Renal pelvis (tissue), 12 donors: ENCODE measurements at places on chromosomes 6 and 20.

DNA sequence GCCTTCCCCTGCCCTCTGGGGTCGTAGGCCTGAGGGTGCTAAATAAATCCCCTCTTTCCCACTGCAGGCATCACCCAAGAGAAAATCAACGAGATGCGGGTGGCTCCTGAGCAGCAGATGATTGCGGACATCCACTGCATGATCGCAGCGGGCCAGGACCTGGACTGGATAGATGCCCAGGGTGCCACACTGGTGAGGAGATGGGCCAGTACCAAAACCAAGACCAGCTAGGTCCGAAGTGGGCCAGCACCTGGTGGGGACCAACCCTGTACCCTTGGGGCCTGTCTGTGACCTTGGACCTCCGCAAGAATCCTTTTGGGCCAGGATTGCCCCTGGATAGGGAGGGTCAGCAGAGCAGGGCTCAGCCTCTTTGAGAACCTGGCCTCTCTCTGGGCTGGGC is 23.6 kb upstream of the FAM83D start:
- DNase-seq, result no peak

DNA sequence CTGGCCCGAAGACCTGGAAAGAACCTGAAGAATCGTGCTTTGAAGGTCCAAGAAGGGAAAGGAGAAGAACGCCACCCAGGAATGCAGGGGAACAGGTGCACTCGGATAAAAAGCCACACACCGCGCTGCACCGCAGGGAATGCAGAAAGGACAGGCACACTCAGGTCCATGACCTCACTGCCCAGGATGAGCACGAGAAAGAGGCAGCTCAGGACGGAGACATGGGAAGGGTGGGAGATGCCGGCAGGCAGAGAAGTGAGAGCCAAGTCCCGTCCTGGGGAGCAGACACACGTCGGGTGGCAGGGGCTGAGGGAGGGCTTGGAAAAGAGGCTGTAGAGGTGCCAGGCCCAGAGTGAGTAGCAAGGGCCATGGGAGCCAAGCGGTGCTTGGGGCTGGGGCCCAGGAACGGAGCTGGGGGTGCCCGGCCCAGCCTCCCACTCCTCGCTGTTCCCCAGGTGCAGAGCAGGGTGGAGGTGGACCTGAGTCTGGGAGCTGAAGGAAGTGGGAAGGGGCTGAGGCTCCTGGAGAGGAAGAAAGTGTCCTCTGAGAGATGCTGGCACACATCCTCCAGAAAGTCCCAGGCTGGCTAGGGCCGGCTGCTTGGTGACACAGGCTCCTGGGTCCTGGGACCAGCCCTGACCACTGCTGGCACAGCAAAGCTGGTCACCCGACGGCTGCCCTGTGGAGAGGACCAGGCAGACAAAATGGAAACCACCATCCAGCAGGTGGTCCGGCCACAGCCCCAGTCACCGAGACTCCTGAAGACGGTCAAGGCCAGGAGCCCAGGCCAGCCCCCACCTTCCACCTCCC is 91.3 kb downstream of the PSMB1 start:
- DNase-seq, result no peak

- peak; percentile 57 for DNase-seq
Measured at GRCh38 chr6:34544776-34545471, 11.2 kb downstream of the SPDEF start.

DNA sequence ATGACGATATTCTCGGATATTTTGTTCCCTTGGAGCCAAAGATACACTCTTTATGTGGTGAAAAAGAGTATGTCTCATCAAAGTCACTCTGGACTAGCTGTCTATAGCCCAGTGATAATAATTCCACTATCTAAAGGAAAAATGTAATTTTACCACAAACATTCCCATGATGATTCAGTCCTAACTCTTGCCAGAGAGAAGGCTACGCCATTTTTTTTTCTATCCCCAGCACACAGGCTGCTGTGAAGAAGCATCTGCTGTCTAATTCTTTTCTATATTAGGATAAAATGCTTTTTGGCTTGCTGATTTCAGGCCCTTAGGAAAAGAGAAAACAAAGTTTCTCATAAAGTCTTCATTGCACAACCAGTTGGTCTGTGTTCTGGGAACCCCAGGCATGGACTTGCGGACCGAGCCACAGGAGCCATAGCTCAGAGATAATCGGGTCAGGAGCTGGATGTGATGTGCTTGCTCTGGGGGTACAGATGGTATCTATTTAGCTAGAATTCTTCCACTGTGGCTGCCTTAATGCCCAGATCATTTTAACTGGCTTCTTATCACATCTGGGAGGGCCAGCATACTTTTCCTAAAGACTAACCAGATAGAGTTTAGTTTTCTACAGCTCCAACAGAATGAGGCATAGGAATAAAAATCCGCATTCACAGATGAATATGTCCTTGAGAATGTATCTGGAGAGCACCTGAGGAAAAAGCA is 683.7 kb upstream of the ID4 start:
- no peak for DNase-seq

DNA sequence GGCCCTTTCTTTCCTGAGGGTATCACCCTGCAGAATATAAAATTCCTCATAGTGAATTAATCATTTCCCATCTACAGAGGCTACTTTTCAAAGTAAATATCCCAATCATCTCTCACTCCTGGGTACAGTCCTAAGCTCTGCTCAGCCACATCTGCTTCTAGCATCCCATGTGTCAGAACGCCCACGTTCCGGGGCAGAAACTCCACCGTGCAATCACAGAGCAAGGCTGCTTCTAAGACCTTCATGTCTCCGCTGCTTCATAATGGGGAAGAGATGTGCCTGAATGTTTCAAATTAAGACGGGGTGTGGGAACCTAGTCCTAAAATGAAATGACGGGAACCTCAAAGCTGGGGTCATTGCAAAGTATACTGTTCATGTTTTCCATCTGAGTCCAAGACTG is 208.8 kb upstream of the GMDS start:
- no peak for DNase-seq

GRCh38 chr6:110196874-110197273 is 16.6 kb downstream of the CDC40 start:
- no peak for DNase-seq

- no peak for DNase-seq
Measured at GRCh38 chr20:17177341-17177740, 49.5 kb upstream of the PCSK2 start.

DNA sequence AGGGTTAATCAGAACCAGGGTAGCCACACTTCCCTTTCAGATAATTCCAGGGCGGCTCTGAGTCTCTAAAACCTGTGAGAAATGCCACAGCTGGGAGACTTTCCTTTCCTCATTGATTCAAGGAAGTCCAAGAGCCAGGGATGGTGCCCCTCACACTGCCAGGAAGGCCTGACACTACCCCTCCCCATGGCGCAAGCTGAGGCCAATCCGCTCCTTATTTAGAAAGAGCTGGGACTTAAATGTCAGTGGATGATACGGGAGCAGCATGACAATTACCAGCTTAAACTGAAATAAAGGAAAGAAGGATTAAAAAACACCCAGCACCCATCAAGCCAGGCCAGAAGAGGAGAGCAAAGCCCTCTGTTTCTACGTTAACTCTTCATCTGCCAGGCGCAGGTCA is 244.4 kb downstream of the LRFN2 start:
- no peak for DNase-seq

GRCh38 chr6:33297406-33297955 is 1.3 kb downstream of the RGL2 start:
- peak; percentile 38 for DNase-seq
